ENCODE measurements at places on chromosomes 4 and X.

GRCh38 chr4:36757580-36758311 is 476.3 kb downstream of the DTHD1 start:
- DNase-seq = no peak

DNA sequence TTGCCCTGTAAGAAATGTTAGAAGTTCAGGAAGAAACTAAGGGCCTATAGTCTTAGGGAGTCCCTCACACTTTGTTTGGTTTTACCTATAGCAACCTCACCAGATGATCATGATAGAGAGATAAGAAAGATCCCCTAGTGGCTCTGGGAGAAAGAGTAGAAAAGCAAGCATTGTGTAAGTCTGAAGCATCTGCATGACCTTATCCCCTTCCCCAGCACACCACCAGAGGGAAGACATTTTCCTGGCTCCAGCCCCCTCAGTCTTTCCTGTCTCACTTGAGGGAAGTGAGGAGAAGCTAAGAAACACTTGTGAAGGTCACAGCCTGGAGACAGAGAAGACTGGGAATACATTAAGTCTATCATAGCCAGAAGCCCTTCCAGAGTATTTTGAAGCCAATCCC is 154.0 kb downstream of the EVC2 start:
- no peak for DNase-seq

GRCh38 chrX:110280954-110281353 is 36.9 kb downstream of the AMMECR1 start:
- no peak for DNase-seq

GRCh38 chr4:162681212-162681611 is 485.5 kb downstream of the NAF1 start:
- DNase-seq = no peak

DNA sequence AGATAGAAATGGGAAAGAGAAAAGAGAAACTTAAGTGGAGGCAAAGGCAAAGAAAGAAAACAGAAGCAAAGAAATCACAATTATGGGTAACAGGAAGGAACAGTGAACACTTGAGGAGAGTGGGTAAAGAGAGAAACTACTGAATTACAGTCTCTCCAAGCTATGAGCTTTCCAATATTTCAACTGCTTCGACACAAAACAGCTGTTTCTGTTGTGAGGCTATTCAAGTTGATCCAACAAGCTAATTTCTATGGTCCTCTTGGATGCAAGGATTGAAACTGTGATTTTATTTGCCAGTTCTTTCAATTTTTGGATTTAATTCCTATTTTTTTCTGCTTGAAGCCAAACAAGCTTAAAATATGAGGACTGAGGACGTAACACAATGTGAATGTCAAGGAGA is 80.5 kb upstream of the ADGRA3 start:
- DNase-seq = no peak
